ENCODE measurements at places on chromosomes 5 and 9. TPM values are rescaled to one million over a fixed set of nuclear protein-coding genes. Genes with fewer than 3 reads are reported as not detected.

- DNase-seq = no peak
Measured at GRCh38 chr5:127326976-127327755, 36.6 kb downstream of the MEGF10 start.

DNA sequence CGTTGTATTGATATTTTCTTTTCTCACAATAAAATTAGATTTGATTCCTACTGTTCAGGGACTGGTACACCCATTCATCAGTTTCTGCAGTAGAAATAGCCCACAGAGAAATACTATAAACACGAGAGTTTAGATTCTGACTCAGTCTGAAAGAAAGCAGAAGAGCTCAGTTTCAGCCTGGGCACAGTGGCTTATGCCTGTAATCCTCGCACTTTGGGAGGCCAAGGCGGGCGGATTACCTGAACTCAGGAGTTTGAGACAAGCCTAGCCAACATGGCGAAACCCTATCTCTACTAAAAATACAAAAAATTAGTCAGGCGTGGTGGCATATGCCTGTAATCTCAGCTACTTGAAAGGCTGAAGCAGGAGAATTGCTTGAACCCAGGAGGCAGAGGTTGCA, 8.6 kb downstream of the ITK start:
- DNase-seq = no peak

DNA sequence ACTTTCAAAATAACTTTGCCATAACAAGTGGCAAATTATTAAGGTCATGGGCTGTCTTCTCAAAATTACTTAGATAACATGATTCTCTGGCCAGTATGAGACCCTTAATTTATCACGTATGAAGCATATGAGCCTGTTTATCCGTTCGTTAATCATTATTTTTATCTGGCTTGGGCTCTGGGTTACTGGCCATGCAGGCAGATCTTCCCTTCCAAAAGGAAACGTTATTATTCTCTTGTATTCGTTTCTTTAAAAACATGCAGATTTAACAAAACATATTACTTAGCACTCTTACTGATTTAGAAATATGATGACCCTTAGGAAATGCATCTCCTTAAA, 148.6 kb downstream of the DOCK8 start:
- no peak for DNase-seq

The LCP2 gene
- not detected for total RNA-seq

DNA sequence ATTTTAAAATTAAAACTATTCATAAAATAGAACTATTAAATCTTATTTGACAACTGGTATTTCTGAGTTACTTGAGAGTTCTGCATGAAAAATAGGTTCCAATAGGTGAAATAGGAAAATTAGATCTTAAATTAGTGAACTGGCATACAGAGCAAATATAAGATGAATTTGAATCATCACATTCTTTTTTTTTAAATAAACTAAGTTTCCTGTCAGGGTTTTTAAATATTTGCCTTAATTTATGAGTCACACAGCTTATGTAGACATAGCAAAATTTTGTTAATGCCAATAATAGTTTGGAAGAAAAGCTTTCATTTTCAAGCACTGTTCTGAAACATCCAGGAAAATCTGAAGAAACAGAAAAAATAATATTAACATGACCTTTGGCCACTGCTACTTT, 311.7 kb upstream of the HAPLN1 start:
- DNase-seq = no peak

The CAMLG gene
- total RNA-seq = 28.0 TPM

DNA sequence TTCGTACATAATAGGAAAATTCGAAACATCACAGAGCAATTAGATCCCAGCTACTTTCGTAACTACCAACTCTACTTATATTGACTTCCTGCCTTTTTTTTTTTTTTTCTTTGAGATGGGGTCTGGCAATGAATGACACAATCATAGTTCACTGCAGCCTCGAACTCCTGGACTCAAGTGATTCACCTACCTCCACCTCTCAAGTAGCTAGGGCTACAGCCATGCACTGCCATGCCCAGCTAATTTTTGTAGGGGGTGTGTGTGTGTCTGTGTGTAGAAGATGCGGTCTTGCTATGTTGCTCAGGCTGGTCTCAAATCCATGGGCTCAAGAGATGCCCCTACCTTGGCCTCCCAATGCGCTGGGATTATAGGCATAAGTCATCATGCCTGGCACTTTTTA, 5.8 kb upstream of the PAIP2 start:
- DNase-seq = no peak

DNA sequence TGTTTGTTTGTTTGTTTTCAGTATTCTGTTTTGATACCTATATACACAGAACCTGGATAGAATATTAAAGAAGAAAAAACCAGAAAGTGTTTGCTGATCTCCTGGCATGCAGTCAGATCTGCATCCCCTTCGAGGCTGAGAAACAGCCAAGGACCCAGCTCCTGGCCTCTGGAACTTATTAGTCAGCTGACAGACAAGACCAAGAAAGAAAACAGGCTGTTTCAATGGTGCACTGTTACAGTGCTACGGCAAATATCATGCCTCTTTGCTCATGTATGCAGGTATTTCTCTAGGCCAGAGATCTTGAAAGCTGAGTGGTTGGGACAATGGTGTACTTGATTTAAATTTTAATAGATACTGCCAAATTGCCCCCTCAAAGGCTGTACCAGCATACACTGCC, 95.0 kb downstream of the C5orf15 start:
- no peak for DNase-seq

DNA sequence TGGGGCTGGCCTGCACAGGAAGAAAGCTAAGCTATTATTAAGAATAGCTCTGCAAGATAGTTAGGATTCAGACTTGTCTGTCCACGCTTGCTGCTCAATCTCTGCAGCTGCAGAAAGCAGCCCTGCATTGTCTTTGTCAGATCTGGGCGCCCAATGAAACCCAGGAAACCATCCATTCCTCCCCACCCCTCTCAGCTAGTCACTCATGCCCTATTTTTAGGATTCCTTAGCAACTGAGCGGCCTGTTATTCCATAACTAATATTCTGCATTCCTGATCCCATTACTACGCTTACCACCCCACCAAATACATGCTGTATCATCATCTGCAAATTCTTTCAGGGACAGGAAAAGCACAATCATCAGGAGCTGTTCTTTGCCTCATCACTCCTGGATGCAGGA, 52.9 kb upstream of the APC start:
- no peak for DNase-seq

The TLE1 gene
- total RNA-seq = 80.9 TPM

- no peak for DNase-seq
Measured at GRCh38 chr5:141960018-141960417, 2.0 kb upstream of the PCDH12 start.

DNA sequence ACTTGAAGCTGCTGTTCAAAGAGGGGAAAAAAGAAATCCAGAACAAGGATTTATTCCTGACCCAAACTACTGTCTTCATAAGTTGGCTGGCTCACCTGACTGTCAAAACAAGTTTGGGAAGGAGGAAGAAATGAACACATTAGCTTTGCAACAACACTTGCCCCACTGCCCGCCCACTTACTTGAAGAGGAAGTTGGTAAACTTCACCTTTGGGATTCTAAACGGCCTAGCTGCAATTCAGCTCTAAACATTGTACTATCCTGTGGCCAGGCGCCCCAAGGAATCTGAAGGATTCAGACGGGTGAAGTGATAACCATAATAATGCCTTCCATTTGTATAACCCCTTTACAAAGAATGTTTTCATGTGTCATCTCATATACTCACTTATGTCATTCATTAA, 199.4 kb downstream of the ARRDC3 start:
- no peak for DNase-seq

- DNase-seq = no peak
Measured at GRCh38 chr9:137496601-137497375, 37.7 kb upstream of the NSMF start.

DNA sequence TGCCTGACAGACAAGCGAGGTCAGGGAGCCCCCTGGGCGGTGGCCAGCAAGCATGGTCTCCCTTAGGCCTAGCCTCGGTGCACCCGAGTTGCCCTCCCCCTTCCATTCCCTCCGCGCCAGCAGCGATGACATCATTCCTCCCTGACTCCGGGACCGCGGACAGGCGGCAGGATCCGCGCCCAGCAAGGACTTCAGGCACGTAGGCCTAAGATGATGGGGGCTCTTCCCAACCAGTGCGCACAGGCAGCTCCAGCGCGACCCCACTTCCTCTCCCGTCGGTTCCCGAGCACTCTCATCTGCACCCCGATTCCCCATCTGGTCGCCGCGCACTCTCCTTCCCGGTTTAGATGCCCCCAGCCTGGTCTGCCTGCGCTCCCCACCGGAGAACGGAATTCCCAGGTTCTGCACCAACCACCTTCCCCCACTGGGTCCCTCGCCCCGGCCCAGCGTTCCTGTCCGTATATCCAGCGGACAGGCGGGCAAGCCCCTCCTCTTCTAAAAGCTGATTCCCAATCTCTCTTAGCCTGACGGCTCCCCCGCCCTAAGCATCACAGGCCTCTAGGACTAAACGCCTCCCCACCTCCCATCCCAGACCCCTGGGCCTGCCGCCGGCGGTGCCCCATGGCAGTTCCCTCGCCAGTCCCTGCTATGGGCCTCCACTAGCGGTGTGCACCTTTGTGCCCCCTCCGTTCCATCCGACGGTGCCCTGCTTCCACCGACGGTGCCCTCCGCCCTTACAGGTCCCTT, 931 bp downstream of the FAM219A start:
- peak; percentile 38 for DNase-seq

- DNase-seq = no peak
Measured at GRCh38 chr9:90428517-90428916, 214.1 kb downstream of the DIRAS2 start.

DNA sequence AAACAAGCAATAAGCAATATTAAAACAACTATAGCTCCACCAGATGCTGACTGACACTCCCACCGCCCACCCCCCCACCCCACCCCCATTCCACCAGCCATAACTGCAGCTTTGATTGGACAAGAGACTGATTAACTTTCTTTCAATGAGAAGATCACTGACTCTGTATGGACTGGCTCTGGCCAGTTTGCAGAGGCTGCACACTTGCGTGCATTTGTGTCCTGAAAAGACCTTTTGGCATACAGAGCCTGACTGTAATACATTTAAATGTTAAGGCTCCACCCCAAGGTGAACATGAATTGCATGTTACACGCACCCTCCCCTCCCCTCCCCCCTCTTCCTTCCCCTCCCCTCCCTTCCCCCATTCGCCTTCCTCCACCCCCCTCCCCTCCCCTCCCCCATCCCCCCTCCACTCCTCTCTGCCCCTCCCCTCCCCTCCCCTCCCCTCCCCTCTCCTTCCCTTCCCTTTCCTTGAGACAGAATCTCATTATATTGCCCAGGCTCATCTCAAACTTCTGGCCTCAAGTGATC, 31.1 kb downstream of the FGD3 start:
- no peak for DNase-seq

The GOLGA1 gene
- total RNA-seq = 26.2 TPM

The PDE6A gene
- total RNA-seq = 0.50 TPM

GRCh38 chr5:15852949-15853348, 326.6 kb downstream of the MARCHF11 start:
- no peak for DNase-seq

DNA sequence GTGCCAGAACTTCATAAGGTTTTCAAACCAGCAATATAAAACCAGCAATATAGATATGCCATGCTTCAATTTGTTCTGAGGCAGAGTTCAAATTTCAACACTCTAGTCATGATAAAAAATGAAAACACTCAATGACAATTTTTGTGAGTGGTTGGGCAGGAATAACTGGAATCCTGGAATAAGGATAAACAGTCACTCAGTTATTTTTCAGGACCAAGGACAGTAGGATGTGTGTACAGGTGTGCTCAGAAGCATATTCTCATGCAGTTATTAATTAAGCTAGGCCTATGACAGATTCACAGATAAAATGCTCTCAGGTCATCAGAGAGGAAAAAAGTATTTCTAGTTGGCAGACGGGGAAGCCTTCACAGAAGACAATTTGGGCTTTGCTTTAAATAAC, 117.3 kb upstream of the PPP2R2B start:
- no peak for DNase-seq

DNA sequence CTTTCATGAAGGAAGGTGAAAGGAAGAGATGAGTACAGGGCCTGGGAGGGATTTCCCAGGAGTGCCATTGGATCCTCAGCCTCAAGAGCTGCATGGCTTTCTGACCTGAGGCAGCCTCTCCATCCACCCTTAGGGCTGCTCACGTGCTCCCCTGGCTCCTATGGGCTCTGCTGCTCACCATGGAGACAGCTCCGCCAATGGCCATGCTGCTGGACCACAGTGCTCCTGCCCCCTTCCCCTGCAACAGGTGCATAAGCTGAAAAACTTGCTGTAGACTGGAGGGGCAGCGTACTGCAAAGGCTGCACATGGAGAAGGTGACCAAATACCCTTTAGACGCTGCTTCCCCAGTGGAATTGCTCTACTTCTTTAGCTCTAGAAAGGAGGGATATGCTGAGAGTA, 112.7 kb upstream of the PANK3 start:
- DNase-seq = no peak

The PCDHB4 gene
- total RNA-seq = 0.09 TPM

DNA sequence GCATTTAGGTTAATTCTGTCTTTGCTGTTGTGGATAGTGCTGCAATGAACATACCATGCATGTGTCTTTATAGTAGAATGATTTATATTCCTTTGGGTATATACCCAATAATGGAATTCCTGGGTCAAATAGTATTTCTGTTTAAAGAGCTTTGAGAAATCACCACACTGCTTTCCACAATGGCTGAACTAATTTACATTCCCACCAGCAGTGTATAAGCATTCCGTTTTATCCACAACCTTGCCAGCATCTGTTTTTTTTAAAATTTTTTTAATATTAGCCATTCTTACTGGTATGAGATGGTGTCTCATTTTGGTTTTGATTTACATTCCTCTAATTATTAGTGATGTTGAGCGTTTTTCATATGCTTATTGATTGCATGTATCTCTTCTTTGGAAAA, 15.5 kb upstream of the TARS1 start:
- no peak for DNase-seq

GRCh38 chr9:1140057-1140456, 89.9 kb downstream of the DMRT2 start:
- DNase-seq = no peak

The CHD1 gene
- 30.5 TPM for total RNA-seq

The CFAP77 gene
- total RNA-seq = not detected

- DNase-seq = no peak
Measured at GRCh38 chr5:149969181-149969930, 8.8 kb downstream of the SLC26A2 start.

DNA sequence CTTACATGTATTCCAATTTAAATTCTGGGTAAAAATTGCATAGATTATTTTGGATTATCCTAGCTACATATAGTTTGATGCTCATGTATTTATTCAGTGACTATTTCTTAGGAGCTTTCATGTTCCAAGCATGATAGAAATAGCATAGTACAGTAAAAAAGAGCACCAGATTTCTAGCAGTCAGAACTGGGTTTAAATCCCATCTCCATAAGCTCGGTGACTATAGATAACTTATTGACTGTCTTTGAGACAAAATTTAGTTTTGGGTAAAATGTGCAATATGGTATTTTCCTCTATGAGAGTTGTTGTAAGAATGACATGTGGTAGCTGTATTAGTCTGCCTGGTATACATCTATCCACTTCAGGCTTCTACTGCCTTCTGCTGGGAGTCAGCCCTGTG, 889.6 kb downstream of the DTWD2 start:
- no peak for DNase-seq

The PCDHA3 gene
- total RNA-seq = not detected

The MLANA gene
- not detected for total RNA-seq
